ENCODE measurements at places on chromosomes 7 and 10. TPM values are rescaled to one million over a fixed set of nuclear protein-coding genes. Genes with fewer than 3 reads are reported as not detected.

GRCh38 chr10:48491392-48492139 lies 113.3 kb downstream of the ARHGAP22 start:
- no peak overlapping the region for H3K4me3 ChIP-seq
- H3K36me3 ChIP-seq, result no peaks in the 10 kb centered on the region
- peaks cover 2% of the 10 kb centered on the region for H3K4me1 ChIP-seq
- H3K27ac ChIP-seq, result no peak overlapping the region

- no peaks in the 10 kb centered on the region for H3K27me3 ChIP-seq
- peaks cover 19% of the 10 kb centered on the region for H3K4me1 ChIP-seq
- H3K36me3 ChIP-seq, result no peaks in the 10 kb centered on the region
- no peak overlapping the region for H3K4me3 ChIP-seq
- no peak for DNase-seq
Observed at GRCh38 chr10:62106929-62107519, 161.6 kb downstream of the RTKN2 start.

DNA sequence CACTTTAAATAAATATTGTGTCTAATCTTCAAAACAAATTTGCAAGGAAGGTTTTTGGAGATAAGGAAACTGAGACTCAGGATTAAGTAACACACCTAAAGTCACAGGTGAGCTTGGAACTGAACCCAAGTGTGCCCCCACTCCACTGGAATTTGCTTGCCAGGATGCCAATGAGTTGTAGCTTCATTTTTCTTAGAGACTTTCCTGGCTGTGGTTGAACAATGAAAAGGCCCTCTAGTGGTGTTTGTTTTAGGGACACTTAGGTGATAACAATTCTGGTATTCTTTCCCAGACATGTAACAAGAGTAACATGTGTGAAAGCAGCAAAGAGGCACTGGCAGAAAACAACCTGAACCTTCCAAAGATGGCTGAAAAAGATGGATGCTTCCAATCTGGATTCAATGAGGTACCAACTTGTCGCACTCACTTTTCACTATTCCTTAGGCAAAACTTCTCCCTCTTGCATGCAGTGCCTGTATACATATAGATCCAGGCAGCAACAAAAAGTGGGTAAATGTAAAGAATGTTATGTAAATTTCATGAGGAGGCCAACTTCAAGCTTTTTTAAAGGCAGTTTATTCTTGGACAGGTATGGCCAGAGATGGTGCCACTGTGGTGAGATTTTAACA lies 1.5 kb downstream of the IL6 start:
- H3K4me3 ChIP-seq, result no peak overlapping the region
- no peak for DNase-seq
- no peak overlapping the region for H3K27ac ChIP-seq

DNA sequence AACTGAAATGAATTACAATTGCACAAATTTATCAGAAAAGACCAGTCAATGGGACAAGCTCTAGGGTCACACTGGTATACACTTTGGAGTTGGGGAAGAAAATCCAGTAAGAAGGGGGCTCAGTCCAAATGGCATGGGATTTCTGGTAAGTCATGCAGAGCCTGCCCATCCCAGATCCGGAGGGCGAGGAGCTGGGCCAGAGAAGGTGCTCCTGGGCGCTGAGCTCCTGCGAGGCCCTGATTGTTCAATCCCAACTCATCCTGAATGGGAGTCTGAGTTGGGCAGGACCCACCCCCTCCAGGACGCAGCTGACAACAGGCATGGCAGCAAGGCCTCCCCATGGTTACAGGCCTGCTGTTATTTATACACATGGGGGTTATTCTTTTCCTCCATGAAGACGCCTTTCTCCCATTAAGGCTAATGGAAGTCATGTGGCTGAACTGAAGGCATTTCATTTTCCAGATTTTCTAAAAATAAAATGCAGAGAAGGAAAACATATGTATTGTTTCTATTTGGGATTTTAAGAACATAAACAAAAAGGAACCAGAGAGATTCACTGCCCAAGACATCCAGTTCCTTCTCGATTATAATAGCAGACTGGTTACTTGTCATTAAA lies 91.1 kb upstream of the ADAM12 start:
- peaks cover 5% of the 10 kb centered on the region for H3K27me3 ChIP-seq
- H3K36me3 ChIP-seq, result no peaks in the 10 kb centered on the region
- no peak for DNase-seq
- no peak overlapping the region for H3K27ac ChIP-seq
- H3K4me3 ChIP-seq, result no peak overlapping the region
- no peaks in the 10 kb centered on the region for H3K4me1 ChIP-seq

- no peak for DNase-seq
- peaks cover 38% of the 10 kb centered on the region for H3K27me3 ChIP-seq
- H3K27ac ChIP-seq, result no peak overlapping the region
- H3K36me3 ChIP-seq, result no peaks in the 10 kb centered on the region
- H3K4me1 ChIP-seq, result no peaks in the 10 kb centered on the region
- H3K4me3 ChIP-seq, result no peak overlapping the region
Observed at GRCh38 chr7:157037635-157038034, 27.2 kb upstream of the MNX1 start.

- H3K27ac ChIP-seq, result no peak overlapping the region
- H3K4me3 ChIP-seq, result no peak overlapping the region
- H3K36me3 ChIP-seq, result peaks cover 4% of the 10 kb centered on the region
- no peaks in the 10 kb centered on the region for H3K27me3 ChIP-seq
- H3K4me1 ChIP-seq, result peaks cover 3% of the 10 kb centered on the region
Observed at GRCh38 chr10:129761197-129761972, 202.7 kb downstream of the EBF3 start.

GRCh38 chr7:4775848-4776623 lies 613 bp downstream of the AP5Z1 start:
- H3K4me3 ChIP-seq, result peak overlapping the region; percentile 94
- peaks cover 16% of the 10 kb centered on the region for H3K4me1 ChIP-seq
- DNase-seq, result no peak
- H3K36me3 ChIP-seq, result peaks cover 15% of the 10 kb centered on the region
- no peaks in the 10 kb centered on the region for H3K27me3 ChIP-seq

- peaks cover 12% of the 10 kb centered on the region for H3K27me3 ChIP-seq
- H3K27ac ChIP-seq, result no peak overlapping the region
Observed at GRCh38 chr7:25968205-25968993, 183.6 kb upstream of the NFE2L3 start.

DNA sequence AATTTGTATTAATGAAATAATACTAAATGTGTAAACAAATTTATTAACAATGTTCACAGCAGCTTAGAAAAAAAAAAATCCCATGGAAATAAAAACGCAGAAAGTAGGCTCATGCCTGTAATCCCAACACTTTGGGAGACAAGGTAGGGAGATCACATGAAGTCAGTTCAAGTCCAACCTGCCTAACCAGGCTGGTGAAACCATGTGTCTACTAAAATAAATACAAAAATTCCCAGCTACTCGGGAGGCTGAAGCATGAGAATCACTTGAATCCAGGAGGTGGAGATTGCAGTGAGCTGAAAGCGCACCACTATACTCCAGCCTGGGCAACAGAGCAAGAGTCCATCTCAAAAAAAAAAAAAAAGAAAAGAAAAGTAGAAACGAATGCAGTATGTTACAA lies 36.2 kb downstream of the LARP4B start:
- no peaks in the 10 kb centered on the region for H3K27me3 ChIP-seq
- DNase-seq, result no peak
- H3K27ac ChIP-seq, result no peak overlapping the region
- no peaks in the 10 kb centered on the region for H3K36me3 ChIP-seq
- H3K4me1 ChIP-seq, result peaks cover 3% of the 10 kb centered on the region

GRCh38 chr10:61944410-61945147 lies 43.1 kb downstream of the ARID5B start:
- H3K27ac ChIP-seq, result peak overlapping the region; percentile 87
- no peak for DNase-seq

- peak overlapping the region; percentile 36 for H3K27ac ChIP-seq
- H3K27me3 ChIP-seq, result no peaks in the 10 kb centered on the region
- DNase-seq, result peak; percentile 48
- H3K36me3 ChIP-seq, result no peaks in the 10 kb centered on the region
Observed at GRCh38 chr7:7920481-7920880, 48.1 kb upstream of the GLCCI1 start.

GRCh38 chr7:6020371-6021286 lies 10.5 kb upstream of the ANKRD61 start:
- H3K36me3 ChIP-seq, result peaks cover 77% of the 10 kb centered on the region
- H3K27me3 ChIP-seq, result no peaks in the 10 kb centered on the region
- no peak overlapping the region for H3K27ac ChIP-seq
- no peak overlapping the region for H3K4me3 ChIP-seq

GRCh38 chr10:63555330-63555729 lies 34.1 kb downstream of the REEP3 start:
- H3K36me3 ChIP-seq, result no peaks in the 10 kb centered on the region
- peaks cover 6% of the 10 kb centered on the region for H3K4me1 ChIP-seq
- H3K27ac ChIP-seq, result no peak overlapping the region
- H3K27me3 ChIP-seq, result no peaks in the 10 kb centered on the region

DNA sequence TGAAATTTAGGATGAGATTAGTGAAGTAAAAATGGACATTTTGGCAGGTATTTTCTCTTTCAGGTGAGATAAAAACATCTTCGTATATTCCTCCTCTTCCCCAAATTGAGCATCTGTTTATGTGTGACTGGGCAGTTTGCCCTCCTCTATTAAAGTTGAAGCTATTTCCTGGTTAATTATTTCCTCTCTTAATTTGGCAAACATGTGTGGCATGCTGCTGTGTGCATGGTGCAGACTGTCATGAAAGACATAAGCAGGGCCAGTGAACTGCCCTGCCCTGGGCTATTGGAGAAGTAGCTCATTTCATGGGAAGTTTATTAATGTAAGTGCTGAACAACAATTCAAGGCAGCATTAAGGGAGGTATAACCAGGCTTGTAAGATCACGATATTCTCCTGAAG lies 52.6 kb downstream of the EVX1 start:
- no peak for DNase-seq
- no peak overlapping the region for H3K4me3 ChIP-seq
- no peaks in the 10 kb centered on the region for H3K36me3 ChIP-seq
- H3K27me3 ChIP-seq, result no peaks in the 10 kb centered on the region
- H3K4me1 ChIP-seq, result no peaks in the 10 kb centered on the region

DNA sequence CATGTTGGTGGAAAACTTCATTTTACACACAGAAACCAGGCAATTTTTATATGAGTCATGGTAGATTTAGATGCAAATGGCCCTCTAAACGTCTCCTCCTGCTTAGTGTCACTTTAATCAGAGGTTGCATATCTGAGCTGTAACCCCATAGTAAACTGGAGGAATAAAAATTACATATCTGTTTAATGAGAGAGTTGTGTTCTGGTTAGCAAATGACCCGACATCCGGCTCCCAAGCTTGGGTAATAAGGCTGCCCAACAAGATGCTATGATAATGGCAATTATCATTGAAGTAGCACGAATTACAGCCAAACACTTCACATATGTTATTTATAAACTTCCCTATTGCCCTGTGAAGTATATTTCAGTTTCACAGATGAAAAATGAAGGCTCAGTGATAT lies 10.6 kb upstream of the ADAM12 start:
- H3K27ac ChIP-seq, result no peak overlapping the region
- H3K4me3 ChIP-seq, result no peak overlapping the region
- no peaks in the 10 kb centered on the region for H3K36me3 ChIP-seq

GRCh38 chr7:90919816-90920215 lies 323.7 kb downstream of the CDK14 start:
- H3K4me3 ChIP-seq, result no peak overlapping the region
- no peak overlapping the region for H3K27ac ChIP-seq
- H3K27me3 ChIP-seq, result no peaks in the 10 kb centered on the region
- no peaks in the 10 kb centered on the region for H3K36me3 ChIP-seq

- H3K4me3 ChIP-seq, result no peak overlapping the region
- no peak for DNase-seq
- peaks cover 5% of the 10 kb centered on the region for H3K4me1 ChIP-seq
- no peaks in the 10 kb centered on the region for H3K36me3 ChIP-seq
- no peaks in the 10 kb centered on the region for H3K27me3 ChIP-seq
- no peak overlapping the region for H3K27ac ChIP-seq
Observed at GRCh38 chr10:110556296-110556695, 11.2 kb upstream of the SMC3 start.

- H3K27ac ChIP-seq, result no peak overlapping the region
- DNase-seq, result no peak
- no peaks in the 10 kb centered on the region for H3K36me3 ChIP-seq
- peaks cover 58% of the 10 kb centered on the region for H3K27me3 ChIP-seq
- no peak overlapping the region for H3K4me3 ChIP-seq
Observed at GRCh38 chr10:103554488-103555324, 61.2 kb downstream of the NEURL1 start.

- no peak overlapping the region for H3K4me3 ChIP-seq
- no peaks in the 10 kb centered on the region for H3K36me3 ChIP-seq
- H3K4me1 ChIP-seq, result peaks cover 16% of the 10 kb centered on the region
- H3K27ac ChIP-seq, result no peak overlapping the region
- DNase-seq, result no peak
Observed at GRCh38 chr10:119384127-119384526, 158.4 kb downstream of the RGS10 start.

- H3K36me3 ChIP-seq, result no peaks in the 10 kb centered on the region
- H3K4me3 ChIP-seq, result no peak overlapping the region
- no peak for DNase-seq
- H3K4me1 ChIP-seq, result no peaks in the 10 kb centered on the region
Observed at GRCh38 chr10:13956826-13957225, 370.1 kb downstream of the PRPF18 start.

DNA sequence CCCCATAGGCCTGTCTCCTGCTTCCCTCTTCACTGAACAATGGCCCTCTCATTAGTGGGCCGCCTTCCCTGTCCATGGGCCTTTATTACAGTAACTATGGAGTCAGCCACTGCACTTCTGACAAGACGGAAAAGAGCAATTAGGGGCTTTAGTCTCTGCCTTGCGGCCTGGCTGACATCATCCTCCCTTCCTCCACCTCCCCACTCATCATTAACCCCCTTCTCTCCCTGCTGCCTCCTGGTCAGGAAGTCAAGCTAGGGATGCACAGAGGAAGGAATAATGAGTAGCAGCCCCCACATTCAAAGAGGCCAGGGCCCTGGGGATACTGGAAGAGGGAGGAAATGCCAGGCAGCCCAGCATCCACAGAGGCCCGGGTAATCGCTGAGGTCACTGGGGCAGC lies 101.6 kb upstream of the PLXNA4 start:
- H3K27ac ChIP-seq, result no peak overlapping the region
- no peak overlapping the region for H3K4me3 ChIP-seq
- DNase-seq, result no peak
- no peaks in the 10 kb centered on the region for H3K27me3 ChIP-seq
- H3K36me3 ChIP-seq, result no peaks in the 10 kb centered on the region

GRCh38 chr10:7407368-7408290 lies 3.2 kb downstream of the SFMBT2 start:
- H3K4me1 ChIP-seq, result peaks cover 23% of the 10 kb centered on the region
- H3K27me3 ChIP-seq, result peaks cover 24% of the 10 kb centered on the region
- peaks cover 7% of the 10 kb centered on the region for H3K36me3 ChIP-seq

- peaks cover 61% of the 10 kb centered on the region for H3K4me1 ChIP-seq
- H3K27ac ChIP-seq, result no peak overlapping the region
- peak overlapping the region; percentile 62 for H3K4me3 ChIP-seq
- DNase-seq, result no peak
Observed at GRCh38 chr7:1666317-1666822, 3.7 kb upstream of the ELFN1 start.

GRCh38 chr7:19404912-19405329 lies 259.7 kb upstream of the FERD3L start:
- no peaks in the 10 kb centered on the region for H3K27me3 ChIP-seq
- H3K36me3 ChIP-seq, result no peaks in the 10 kb centered on the region
- H3K4me1 ChIP-seq, result no peaks in the 10 kb centered on the region
- H3K4me3 ChIP-seq, result no peak overlapping the region
- no peak for DNase-seq
- no peak overlapping the region for H3K27ac ChIP-seq

The INTS1 gene
- total RNA-seq, result 137 TPM

The GPR37 gene
- total RNA-seq, result not detected

The MLXIPL gene
- total RNA-seq, result 0.95 TPM

The PRTFDC1 gene
- 0.68 TPM for total RNA-seq

The UPK3BL1 gene
- 103 TPM for total RNA-seq

The ADD3 gene
- 296 TPM for total RNA-seq

The NOLC1 gene
- total RNA-seq, result 67.4 TPM

The ATOH7 gene
- total RNA-seq, result not detected

The PCLO gene
- total RNA-seq, result 0.03 TPM

The SRRM3 gene
- total RNA-seq, result not detected

The BTAF1 gene
- total RNA-seq, result 66.5 TPM

The SEMA3C gene
- 0.23 TPM for total RNA-seq

All from T-cell (primary cell).